Activated CD4-positive, alpha-beta T cell treated with anti-CD3 and anti-CD28 coated beads for 1 hour (primary cell): ENCODE measurements at places on chromosomes 11 and 22.

GRCh38 chr11:40506226-40506625, 953.2 kb downstream of the LRRC4C start:
- no peak for DNase-seq

GRCh38 chr22:32016081-32016480, 27.0 kb upstream of the SLC5A1 start:
- no peak for DNase-seq

- DNase-seq: no peak
Measured at GRCh38 chr11:16226245-16226644, 130.1 kb downstream of the SOX6 start.

DNA sequence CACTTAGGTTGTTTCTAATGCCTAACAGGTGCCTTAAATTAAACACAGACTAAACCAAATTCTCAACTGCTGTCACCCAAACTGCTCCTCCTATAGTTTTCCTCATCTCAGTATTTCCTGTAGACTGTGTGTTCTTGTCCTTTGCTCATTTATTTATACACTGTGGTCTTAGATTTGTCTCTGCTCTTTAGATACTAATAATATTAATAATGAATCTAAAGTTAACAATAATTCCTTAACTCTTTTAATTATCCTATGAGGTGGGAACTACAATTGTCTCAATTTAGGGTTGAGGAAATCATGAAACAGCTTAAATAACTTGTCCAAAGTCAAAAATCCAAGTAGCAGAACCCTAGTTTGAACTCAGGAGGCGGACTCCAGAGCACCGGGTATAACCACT, 43.9 kb upstream of the YPEL1 start:
- no peak for DNase-seq

DNA sequence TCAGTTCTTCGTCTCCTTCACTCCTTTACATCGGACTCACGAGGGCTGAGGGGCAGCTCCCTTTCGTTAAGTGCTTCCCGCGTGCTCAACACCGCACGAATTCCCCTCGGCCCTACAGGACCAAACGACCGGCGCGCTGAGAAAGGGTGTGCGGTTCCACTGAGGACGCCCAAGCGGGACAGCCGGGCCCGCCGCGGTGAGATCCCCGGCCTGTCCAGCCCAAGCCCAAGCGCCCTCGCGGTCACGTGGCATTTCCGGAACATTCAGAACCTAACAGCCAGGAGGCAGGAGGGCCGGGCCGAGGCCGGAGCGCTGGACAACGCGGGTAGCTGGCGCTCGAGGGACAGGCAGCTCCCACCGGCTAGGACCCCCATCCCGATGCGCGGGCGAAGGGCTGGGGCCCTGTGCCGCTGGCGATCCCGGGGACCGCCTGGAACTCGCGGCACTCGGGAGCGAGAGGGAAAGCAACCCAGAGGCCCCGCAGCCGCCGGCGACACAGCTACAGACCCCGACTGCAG, 737 bp upstream of the STIP1 start:
- no peak for DNase-seq

GRCh38 chr11:106681435-106681834, 336.8 kb downstream of the GUCY1A2 start:
- DNase-seq: no peak

DNA sequence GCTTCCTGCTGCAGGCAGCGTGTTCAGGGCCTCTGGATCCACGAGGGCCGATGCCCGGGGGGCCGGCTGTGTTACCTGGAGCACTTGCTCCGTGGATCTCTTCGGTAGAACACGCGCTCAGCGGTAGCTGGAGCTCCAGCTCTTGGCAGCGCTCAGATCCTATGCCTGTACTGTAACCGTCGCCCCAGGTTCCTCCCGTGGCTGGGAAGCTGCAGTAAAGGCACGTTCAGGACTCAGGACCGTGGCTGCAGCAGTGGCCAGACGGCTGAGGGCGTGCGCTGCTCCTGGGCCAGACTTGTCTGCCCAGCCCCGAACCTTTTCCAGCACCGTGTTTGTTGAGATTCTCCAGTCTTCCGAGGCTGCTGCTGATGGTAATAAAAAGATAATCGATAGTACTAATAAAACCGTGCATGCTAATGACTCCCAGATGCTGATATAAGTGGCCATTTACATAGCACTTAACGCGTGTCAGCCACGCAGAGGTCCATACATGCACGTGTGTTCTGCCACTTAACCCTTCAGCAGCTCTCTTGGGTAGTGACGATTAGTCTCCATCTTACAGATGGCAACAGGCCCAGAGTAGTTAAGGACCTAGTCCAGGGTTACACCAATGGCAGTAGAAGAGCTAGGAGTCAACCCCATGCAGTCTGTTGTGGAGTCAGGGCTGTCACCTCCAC, 1.4 kb downstream of the MOV10L1 start:
- no peak for DNase-seq

GRCh38 chr11:32555091-32555490, 28.5 kb upstream of the EIF3M start:
- no peak for DNase-seq

GRCh38 chr22:25078591-25078990, 121.1 kb upstream of the CRYBB3 start:
- DNase-seq: no peak

GRCh38 chr22:30562366-30562765, 12.1 kb downstream of the GAL3ST1 start:
- no peak for DNase-seq

GRCh38 chr22:38782402-38783094, 11.4 kb downstream of the DNAL4 start:
- no peak for DNase-seq

DNA sequence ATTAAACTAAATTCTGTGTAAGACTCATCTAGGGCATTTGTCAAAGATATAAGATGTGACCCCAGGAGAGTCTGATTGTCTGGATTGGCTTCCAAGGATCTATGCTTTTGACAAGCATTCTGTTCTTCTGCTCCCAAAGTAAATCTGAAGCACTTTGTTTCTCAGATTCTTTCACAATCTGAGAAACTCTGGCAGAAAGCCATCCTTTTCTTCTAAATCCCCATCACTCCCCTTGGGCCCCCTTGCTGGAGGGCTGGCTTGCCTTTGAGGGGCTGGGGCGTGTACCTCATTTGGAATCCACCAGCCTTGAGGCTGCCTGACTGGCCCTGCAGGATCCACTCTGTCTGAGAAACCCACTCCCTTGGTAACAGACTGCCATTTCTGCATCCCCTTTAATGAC, 173.5 kb upstream of the CTSC start:
- DNase-seq: no peak

- peak; percentile 81 for DNase-seq
Measured at GRCh38 chr22:36365020-36365411, 22.8 kb downstream of the MYH9 start.

DNA sequence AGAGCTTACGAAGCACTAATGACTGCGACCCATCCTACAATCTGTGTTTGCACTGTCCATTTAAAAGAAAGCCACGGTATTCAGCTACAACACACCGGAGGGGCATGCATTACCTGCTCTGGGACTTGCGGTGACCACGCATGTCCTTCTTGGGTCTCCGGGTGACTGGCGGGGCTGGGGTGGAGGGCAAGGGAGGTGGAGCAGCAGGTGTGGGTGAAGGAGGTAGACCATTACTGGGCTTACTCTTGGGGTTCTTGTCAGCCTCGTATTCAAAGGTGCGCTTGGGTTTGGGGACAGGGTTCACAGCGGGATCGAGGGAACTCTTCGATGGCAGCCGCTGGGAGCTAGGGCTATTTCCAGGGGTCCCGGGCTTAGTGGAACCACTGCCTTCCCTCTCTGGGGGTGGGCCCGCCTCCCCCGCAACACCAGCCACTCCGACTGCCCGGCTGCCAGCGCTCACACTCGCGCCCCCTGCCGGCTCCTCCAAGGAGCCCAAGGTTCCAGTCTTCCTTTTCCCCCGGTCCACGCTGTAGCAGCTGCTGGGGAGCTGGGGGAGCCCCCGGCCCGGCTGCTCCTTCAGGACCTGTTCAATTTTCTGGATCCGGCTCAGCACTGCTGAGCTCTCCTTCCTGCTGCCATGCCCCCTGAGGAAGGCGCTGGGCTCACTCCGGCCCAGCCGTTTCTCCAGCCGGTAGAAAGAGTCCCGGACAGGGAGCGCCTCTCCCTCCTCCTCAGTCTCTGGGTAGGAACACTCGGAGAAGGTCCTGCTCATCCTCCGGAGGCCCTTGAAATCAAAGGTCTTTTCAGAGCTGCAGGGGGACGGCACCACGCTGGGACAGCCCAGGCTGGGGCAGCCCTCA, 47.5 kb downstream of the RPL27A start:
- no peak for DNase-seq

GRCh38 chr11:132644520-132645239, 887.6 kb downstream of the OPCML start:
- DNase-seq: no peak

DNA sequence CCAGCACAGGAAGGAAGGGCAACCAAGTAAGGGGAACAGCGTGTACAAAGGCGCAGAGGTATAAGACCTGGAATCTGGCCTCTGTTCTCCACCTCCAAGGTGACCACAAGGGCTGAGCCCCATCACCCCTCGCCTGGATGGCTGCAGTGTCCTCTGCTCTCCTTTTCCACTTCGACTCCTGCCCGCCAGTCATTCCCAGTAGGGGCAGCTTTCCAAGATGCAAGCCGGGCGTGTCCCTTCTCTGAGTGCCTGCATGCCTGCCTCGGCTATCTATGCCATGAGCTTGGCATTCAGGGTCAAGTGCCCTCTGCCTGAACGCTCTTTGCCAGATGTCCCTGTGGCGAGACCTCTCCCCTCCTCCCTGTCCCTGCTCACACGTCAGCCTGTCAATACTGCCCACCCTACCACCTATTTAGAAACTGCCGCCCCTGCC, 17.0 kb downstream of the FADS3 start:
- DNase-seq: no peak

GRCh38 chr11:58433638-58434203, 5.8 kb upstream of the OR5B2 start:
- no peak for DNase-seq

GRCh38 chr11:46537121-46537520, 56.7 kb downstream of the AMBRA1 start:
- DNase-seq: no peak

GRCh38 chr22:42877597-42878340, 20.7 kb upstream of the ARFGAP3 start:
- DNase-seq: no peak
